ENCODE measurements at places on chromosomes 4 and X.
A peak's percentile ranks its signal among the peaks of the same experiment; 100 is the strongest.

DNA sequence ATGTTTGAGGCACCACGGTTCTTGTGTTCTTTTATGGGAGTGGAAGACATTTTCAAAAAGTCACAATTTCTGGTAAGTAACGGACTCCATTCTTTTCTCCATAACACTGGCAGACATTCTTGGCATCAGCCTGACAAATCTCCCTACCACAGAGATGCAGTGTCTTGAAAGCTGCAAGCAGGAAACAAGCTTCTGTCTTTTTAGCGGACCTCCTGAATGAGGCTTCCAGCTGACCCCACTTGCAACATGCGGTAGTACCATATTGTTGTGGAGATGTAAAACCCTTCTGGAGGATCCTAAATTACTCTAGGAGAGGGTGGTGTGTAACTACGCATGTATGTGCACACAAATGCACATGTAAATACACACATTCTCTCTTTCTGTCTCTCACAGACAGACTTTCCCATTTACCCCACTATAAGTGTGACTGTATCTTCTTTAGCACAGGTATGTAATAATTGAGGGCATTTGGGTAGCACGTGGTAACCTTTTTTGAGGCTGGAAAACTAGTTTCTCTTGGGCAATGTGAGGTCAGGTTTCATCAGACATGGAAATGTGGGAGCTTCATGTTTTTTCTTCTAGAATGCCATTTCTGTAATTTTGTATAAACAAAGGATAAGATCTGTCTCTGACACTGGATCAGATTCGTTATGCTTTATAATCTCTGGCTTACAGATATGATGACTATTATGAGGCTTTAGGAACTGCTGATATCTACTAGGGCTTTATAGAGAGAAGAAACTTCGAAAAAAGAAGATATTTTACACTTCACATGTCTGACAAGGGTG, 130.1 kb downstream of the MGST2 start:
- peak; percentile 57 for DNase-seq

- no peak for DNase-seq
Measured at GRCh38 chrX:35800474-35800873, 2.3 kb downstream of the MAGEB16 start.

DNA sequence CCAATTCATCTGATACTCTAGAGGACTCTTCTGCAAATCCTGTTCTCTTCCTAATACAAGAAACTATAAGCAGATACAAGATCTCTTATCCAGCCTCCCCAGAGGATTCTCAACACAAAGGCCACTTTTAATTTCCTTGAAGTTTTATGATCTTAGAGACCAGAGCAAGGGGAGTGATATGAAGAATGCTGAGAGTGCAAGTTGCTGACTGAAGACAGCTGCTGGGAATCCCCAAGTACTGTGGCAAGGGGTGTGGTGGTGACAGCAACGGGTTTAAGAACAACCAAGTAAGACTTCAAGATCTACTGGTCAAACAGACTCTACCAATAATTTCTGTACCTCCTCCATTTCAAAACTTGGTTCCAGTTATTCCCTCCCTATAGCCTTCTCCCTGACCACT, 7.0 kb downstream of the AMMECR1 start:
- peak; percentile 53 for DNase-seq

GRCh38 chr4:184850431-184851199, 24.8 kb upstream of the ACSL1 start:
- no peak for DNase-seq

DNA sequence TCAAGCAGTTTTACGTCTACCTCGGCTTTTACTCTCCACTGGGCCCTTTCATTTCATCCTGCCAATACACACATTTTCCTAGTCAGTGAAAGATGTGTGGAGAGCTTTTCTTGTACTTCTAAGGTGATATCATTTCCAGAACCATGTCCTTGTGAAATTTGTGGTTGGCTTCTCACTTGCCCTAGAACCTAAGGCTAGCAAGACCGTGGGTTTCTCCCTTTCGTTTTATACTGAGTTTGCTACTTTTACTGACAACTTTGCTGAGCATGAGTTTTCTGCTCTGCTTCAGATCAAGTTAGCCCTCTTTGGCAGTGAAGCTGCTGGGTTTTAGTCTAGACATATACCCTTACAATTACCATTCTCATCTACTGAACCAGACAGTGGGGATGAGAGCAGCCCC, 95.7 kb upstream of the FRMPD4 start:
- no peak for DNase-seq

- no peak for DNase-seq
Measured at GRCh38 chr4:20354120-20354519, 102.4 kb downstream of the SLIT2 start.

- DNase-seq, result no peak
Measured at GRCh38 chr4:24805067-24805466, 9.7 kb downstream of the SOD3 start.

DNA sequence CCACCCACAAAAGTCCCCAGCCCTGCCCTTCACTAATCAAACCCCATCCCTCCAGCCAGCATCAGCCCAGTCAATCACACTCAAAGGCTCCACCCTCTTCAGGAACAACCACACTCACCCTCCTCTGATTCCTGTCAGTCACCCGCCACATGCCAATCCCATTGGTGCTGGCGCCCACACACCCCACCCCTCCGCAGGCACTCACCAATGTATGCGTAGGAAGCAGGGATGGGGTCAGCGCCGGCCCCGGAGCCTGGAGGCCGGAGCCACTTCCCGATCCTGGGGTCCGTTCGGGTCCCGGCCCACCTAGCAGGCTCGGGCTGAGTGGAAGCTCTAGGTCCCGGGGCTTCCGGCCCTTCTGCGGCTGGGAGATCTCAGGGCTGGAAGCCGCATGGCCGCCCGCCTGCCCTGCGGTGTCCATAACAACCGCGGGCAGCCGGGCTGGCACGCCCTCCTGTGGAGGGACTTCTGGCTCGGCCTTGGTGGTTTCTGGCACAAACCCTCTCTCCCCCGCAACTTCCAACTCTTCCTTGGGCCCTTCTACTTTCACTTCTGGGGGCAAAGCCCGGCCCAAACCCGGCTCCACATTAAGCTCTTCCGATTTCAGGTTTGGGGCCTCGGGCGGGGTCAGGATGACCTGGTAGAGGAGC, 7.9 kb upstream of the CFP start:
- DNase-seq, result no peak

- DNase-seq, result peak; percentile 60
Measured at GRCh38 chrX:31223817-31224216, 152.0 kb upstream of the FTHL17 start.

DNA sequence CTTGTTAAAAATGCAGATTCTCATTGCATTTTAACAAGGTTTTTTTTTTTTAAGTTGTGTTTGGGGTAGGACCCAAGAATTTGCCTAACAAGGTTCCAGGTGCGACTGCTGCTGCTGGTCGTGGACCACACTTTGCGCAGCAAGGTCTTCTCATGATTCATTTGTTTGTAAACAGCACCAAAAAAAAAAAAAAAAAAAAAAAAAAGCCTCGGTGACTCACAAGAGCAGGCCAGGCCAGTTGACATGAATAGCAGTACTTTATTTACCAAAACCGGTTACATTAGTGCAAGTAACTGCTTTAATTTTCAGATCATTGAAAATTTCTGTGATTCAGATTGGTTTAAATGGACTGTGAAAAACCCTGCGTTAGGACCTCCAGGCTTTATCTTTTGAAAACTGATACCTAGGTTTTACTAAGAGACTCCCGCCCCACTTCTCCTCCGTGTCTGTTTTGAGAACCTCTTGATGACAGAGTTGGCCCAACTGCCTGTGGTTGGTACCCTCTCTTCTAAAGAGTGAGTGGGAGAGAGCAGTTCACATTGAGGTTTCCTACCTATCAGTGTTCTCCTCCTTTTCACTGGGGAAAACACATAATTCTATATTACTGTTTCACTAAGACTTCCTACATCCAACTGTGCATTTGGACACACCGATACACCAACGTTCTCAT, 86.2 kb downstream of the PHEX start:
- DNase-seq, result peak; percentile 49

GRCh38 chr4:169912996-169913395, 113.2 kb downstream of the MFAP3L start:
- DNase-seq, result no peak

GRCh38 chrX:131840799-131841495, 182.2 kb upstream of the STK26 start:
- DNase-seq, result no peak

- no peak for DNase-seq
Measured at GRCh38 chrX:17453788-17454187, 78.8 kb downstream of the NHS start.

DNA sequence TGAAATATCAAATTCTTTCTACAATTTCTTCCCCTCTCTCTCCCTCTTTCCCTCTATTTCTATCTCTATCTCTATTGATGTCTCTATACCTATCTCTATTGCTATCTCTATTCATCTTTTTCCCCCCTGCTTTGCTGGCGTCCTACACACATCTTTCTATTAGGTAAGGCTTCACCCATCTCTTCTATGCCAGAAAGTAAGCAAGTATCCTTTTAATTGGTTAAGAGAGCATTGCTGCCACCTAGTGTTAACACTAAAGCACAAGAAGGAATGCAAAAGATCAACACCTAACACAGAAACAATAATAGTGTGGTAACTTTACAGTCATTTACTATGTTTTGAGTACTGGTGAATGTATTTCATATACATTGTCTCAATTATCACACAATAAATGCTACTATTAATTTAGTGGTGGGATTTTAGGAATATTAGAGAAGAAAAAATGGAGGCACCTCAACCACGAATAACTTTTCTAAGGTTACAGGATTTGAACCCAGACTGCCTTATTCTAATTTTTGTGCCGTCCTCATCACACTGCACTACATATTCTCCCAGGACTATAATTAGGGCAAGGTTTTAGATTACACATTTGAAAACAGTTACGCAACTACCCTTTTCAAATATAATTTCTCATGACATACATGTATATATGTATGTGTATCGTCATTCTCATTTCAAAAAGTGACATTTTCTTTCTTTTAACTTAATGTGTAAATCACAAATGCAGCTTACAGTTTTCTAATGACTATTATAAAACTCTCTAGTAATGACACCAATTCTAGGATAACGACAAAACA, 3.7 kb upstream of the C4orf36 start:
- peak; percentile 80 for DNase-seq

DNA sequence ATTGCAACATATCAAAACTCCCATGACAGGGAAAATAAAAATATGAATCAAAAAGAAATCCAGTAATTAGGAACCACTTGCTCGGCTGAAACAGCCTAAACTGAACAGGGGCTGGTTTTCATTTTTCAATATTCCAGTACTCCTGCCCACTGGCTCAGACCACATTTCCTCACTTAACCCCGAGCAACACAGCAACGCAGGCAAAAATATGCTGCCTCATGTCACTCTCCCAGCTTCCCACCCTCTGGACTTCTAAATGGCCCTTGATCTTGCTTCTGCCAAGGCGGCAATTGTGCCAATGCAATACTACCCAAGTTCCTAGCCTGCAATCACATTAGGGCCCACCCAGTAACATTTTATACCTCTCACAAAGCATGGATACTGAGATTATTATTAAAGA, 30.6 kb downstream of the USP46 start:
- DNase-seq, result no peak

GRCh38 chr4:163269869-163270268, 62.5 kb downstream of the NPY1R start:
- DNase-seq, result no peak

DNA sequence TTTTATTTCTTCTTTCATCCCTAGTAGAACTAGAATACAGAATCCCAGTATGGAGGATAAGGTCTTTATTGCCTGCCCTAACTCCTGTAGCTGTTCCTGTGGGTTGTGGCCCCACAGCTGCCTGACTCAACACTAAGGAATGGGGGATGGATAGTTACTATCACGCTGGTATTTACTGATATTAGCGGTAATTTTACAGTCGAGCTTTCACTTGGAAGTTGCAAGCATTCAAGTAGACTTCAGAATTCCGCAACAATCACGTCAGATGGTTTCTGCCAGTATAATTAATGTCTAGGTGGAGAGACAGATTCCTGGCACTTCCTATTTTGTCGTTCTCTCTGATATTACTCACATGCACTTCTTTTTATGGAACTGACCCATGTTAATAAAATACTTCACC, 489.8 kb downstream of the PABPC4L start:
- DNase-seq, result peak; percentile 87

GRCh38 chrX:41445781-41446358, 1.3 kb upstream of the NYX start:
- DNase-seq, result no peak

GRCh38 chr4:48024522-48024921, 8.0 kb downstream of the NIPAL1 start:
- DNase-seq, result no peak

DNA sequence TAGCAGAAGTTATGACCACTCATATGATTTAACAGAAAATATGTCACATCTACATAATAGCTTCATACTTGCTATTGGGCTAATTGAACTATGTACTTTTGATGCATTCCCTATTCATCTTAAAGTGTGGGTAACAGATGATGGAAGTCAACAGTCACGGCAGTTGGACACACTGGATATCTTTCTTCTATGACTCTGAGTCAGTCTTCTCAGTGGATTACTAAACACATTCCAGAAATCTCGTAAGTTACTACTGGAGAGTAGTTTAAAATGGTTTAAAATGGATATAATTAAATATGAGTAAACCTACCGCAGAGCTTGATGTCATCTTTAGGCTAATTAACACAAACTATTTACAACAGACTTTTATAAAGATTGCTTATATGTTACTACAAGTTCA, 30.1 kb upstream of the CFAP299 start:
- no peak for DNase-seq

- no peak for DNase-seq
Measured at GRCh38 chr4:97670703-97671269, 472.5 kb downstream of the STPG2 start.

GRCh38 chr4:168857546-168858314, 152.3 kb downstream of the CBR4 start:
- DNase-seq, result peak; percentile 81

GRCh38 chr4:11632025-11632424, 203.3 kb upstream of the HS3ST1 start:
- DNase-seq, result no peak

GRCh38 chrX:153628665-153629064, 18.3 kb upstream of the DUSP9 start:
- DNase-seq, result no peak

DNA sequence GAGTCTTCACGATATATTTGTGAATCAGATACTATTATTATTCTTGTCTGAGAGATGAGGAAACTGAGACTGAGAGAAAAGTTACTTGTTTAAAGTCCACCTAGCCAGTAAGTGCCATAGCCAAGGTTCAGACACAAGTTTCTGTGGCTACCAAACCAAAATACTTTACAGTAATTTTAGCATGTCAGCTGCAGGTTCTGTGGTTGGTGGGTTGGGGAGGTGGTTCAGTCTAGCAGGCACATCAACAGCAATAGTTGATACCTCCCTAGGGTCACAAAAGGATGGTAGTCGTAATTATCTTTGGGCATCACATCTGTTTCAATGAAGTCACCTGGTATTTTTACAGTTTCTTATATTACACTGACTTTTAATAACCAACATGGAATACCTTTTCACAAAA, 35.6 kb upstream of the EDA2R start:
- DNase-seq, result no peak

GRCh38 chrX:20067709-20068561, 48.8 kb downstream of the MAP7D2 start:
- DNase-seq, result peak; percentile 86
